ENCODE measurements at places on chromosomes 5 and 9.
A peak's percentile ranks its signal among the peaks of the same experiment; 100 is the strongest.

DNA sequence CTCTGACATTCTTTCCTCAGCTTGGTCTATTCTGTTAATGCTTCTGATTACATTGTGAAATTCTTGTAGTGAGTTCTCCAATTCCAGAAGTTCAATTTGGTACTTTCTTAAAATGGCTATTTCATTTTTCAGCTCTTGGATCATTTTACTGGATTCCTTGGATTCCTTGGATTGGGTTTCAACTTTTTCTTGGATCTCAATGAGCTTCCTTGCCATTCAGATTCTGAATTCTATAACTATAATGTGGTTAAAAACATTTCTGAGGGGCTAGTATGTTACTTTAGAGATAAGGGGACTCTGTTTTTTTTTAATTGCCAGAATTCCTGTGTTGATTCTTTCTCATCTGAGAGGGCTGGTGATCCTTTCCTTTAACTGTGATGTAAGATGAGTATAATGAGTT lies 136.4 kb downstream of the MCTP1 start:
- no peak for DNase-seq

DNA sequence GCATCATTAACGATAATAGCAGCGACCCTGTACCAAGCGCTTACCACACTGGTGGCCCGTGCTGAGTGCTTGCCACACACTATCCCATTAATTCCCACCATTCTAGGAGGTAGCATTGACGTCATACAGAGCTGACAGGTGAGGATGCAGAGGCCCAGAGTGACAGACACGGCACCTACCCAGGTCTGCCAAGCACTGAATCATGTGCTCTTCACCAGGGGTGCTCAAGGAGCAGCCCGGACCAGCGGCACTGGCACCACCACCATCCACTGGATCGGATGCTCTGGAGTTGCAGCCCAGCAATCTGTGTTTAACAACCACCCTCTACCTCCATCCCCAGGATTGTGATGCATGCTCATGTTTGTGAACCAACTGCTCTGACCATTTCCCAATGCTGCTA lies 3.4 kb downstream of the TNIP1 start:
- DNase-seq = no peak

- no peak for DNase-seq
Measured at GRCh38 chr5:83539463-83539790, 67.9 kb downstream of the VCAN start.

DNA sequence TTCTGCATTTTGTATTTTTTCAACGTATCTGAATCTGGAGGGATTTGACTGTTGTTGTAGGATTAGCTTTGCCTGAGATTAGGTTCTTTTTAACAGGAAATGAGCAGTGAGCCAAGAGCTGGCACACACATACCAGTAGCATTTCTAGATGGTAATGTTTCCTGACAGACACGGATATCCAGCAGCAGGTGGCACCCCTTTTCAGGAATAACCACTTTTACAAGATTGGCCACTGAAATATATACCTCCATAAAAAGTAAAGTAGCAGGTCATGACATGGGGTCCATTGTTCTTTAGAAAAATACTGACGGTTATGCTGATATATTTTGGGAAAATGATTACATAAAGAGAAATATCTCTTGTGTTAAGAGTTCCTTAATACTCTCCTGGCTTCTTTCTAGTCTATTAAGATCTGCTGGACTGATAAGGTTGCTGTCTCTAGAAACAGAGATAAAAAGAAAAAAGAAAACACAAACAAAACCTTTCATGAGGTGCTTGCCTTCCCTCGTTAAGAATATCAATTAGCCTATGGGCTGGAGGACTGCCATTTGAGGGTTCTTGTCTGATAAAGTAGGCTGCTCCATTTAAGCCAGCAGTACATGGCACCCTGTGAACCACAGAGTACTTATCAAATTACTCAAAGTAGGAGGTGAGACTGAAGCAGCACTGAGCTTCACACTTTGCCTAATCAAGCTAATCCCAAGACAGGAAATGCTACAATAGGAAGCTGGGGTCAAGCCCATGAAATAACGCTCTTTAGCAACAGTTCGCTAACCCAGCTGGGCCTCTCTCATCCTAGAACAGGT lies 101.6 kb upstream of the PCA3 start:
- no peak for DNase-seq

DNA sequence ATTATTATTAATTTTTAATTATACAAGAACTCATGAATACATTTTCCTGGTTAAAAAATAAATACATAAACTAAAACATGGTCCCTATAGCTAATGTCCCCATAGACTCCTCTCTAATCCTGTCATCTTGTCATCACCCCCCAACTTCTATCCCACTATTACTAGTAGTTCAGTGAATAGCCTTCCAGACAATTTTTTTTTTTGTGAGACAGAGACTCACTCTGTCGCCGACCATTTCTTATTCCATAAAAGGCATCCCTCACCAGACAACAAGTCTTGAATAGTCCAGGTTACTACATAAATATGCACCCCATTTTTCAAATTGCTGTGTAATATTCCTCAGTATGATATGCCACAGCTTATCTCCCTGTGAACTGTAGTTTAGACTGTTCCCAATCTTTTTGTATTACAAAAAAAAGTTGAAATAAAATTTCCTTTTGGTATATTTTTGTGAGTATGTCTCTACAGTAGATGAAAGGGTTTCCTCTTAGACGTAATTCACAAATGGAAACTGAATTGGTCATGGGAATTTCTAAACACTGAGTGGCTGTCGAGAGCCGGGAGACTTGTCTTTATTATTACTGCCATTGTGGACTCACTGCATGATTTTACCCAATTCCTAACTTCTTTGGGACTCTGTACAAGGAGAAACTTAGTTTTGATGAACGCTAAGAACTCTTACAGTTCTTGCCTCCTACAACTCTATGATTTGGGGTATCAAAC lies 6.4 kb upstream of the ABLIM3 start:
- DNase-seq = no peak

DNA sequence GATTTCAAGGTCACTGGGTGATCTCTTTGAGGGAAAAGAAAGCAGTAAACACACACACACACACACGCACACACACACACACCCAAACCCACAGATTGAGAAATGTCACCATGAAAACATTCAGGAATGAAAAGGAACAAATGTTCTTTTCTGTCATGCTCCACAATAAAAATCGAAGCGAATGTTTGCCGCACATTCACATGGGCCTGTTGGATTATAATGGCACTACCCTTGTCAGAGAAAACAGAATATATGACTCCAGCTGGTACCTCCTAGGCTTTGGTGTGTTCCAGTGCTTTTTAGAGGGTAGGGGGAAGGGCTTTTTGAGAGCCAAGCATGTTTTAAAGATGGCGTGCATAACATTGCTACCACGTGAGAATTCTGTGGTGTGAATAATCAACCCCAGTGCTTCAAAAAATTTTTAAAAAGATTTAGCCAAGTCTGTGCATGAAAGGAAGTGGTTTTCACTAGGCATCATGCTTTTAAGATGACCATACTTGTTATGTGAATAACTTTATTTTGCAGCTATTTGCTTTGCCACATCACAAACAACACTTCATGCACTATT lies 120.8 kb upstream of the ZNF608 start:
- DNase-seq = no peak

DNA sequence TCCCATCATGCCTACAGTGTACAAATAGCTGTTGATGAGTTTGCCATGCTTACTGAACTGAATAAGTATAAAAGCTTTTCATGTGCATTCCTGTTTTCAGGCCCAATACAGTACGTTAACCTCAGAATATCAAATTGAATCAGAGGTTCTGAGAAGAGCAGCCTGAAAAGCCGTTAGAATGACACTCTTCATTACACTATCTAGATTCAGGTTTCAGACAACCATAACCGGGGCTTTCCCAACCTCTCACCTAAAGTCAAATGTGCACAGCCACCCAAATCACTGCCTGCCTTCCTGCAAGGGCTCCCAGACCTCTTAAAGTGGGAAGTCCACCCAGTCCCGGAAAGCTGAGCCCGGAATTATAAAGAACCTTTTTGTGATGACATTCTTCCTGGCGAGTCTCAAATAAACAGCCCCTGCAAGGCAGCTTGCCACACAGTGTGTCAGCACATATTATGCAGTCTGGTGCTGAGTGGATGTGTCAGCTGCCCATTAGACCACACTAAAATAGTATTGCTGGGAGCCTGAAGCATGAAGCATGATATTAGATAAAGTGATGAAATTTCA lies 245.8 kb downstream of the TLE4 start:
- DNase-seq = no peak

DNA sequence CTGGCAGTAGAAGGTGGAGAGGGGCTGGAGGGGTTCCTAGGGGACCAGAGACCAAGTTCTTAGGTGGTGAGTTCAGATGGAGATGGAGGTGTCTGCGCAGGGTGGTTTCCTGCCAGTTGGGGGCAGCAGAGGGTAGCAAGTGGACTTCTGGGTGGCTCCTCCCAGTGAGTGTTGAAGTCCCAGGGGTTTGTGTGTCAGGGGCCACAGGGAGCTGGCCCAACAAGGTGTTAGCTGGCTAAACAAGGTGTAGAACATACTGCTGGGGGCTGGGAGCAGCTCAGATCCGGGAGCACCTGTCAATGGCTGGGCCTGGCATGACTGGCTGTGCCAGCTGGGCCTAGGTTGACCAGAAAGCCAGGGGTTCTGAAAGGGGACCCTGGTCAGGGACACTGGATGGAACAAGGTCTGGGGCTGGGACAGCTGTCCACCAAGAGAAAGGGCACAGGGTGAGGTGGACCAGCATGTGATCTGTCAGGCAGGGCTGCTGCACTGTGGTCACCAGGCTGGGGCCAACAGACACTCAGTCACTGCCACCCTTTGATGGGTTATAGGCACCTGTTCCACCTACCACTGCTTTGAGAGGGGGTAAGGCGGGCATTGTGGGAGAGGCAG lies 35.6 kb downstream of the DAB2IP start:
- no peak for DNase-seq

- DNase-seq = no peak
Measured at GRCh38 chr9:134611046-134611445, 30.6 kb upstream of the COL5A1 start.

DNA sequence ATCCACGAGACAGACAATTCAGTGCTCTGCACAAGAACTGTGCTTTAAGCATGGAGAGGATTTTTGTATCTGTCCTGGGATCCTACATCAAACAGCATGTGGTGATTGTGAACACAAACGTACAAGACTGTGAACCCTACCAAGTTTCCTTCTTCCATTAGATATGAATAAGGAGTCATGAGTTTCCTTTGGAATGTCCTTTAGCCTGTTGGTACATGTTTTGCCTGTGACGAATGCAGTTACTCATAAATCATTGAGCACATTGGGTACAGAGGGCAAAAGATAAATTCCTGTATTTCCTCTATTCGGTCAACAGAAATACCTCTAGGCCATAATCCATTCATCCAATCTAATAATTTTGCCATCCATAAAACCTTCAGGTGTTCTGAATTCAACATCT lies 61.5 kb downstream of the FXN start:
- no peak for DNase-seq

DNA sequence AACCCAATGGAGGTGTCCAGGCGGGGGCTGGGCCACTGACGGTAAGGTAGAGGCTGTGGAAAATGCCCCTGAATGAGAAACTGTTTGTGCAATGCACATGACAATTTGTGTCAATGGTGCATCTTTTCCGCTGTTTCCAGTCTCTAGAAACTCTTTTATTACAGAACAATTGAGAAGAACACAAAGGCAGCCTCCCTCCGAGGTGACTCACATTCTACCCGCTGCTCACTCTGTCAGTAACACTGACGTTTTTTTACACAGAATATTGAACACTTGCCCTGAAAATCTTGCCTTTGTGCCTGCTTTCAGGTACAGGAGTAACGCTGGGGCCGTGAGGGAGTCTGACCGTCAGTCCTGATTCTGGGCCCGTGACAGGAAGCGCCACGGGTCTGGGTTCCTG lies 11.7 kb upstream of the TENT4A start:
- no peak for DNase-seq

DNA sequence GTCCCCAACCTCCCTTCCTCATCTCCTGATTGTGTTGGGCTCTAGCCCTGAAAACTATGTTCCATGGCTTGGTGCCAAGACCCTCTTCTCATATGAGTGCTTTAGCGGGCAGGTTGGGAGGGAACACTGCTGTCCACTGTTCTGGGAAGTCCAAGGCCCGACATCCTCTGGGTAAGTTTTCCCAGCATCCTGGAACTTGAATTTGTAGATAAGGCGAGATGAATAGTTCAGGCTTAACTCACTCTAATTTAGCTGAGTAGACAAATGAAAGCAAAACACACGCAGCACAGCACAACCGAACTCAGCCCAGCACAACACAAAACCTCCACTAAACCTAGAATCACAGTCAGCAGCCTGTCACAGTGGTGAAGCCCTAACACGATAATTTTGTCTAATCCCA lies 95.3 kb upstream of the SLC28A3 start:
- no peak for DNase-seq

GRCh38 chr9:14993061-14993800 lies 83.0 kb upstream of the FREM1 start:
- peak; percentile 9 for DNase-seq

GRCh38 chr5:111649516-111649915 lies 107.5 kb downstream of the NREP start:
- DNase-seq = no peak

- no peak for DNase-seq
Measured at GRCh38 chr9:17862101-17862500, 283.2 kb downstream of the SH3GL2 start.

DNA sequence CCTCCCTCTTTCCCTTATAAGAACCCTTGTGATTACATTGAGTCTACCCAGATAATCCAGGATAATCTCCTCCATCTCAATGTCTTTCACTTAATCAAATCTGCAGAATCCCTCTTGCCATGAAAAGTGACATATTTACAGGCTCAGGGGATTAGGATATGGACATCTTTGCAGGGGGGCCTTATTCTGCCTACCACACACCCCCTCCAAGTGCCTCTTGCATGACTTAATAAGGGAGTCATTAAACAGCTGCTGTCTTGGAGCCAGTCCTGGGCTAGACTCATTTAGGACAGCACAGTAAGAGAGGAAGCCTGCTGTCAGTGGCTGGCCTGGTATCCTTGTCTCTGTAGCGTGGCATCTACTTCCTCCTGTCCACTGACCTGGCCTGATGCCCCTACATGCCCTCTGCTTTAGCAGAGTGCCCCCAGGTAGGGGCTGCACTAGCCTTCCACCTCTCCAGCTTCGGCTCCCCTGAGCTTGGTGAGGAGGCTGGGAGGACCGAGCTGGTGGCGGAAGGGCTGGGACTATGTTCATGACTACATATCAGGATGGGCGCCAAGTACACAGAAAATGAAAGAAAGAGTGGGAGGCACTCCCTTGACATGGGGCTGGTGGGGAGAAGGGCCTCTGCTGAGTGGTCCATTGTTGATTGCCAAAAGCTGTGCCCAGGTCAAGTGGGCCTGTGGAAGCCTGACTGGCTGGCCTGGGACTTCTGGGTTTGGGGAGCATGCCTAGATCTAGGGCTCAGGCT lies 17.2 kb downstream of the ENHO start:
- no peak for DNase-seq
